ENCODE measurements at places on chromosomes 3 and 15. TPM values are rescaled to one million over a fixed set of nuclear protein-coding genes. Genes with fewer than 3 reads are reported as not detected.

UBA7 gene
- 0.54 TPM for total RNA-seq

AHSG gene
- total RNA-seq, result not detected

TMEM40 gene
- total RNA-seq, result 0.81 TPM

ANKRD34C gene
- total RNA-seq, result not detected

DCLK3 gene
- not detected for total RNA-seq

PIF1 gene
- 21.5 TPM for total RNA-seq

WDR72 gene
- 6.1 TPM for total RNA-seq

GOLGA8J gene
- total RNA-seq, result not detected

B4GALT4 gene
- total RNA-seq, result 93.8 TPM
